Fibroblast of gingiva (primary cell): ENCODE measurements at places on chromosomes 12 and 14.

DNA sequence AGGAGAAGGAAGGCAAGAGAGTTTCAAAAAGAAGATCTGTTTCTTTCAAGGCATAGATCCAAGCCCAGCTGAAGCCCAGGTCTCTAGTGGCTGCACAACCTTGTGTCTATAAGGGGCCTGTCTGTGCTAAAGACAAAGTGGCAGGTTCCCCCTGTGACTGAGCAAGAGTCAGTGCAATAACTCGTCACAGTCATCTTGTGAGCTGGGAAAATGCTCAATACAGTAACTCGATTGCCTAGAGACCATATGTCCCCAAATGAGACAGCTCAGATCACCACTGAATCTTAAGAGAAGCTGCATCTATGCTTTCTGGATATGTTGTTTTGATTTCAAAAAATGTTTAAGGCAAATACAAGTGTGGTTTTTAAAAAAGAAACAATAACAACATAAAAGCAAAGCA is 24.2 kb downstream of the ST8SIA1 start:
- DNase-seq = no peak

- no peak for DNase-seq
These were observed 281.9 kb downstream of the DPF3 start for GRCh38 chr14:72612041-72612440.

DNA sequence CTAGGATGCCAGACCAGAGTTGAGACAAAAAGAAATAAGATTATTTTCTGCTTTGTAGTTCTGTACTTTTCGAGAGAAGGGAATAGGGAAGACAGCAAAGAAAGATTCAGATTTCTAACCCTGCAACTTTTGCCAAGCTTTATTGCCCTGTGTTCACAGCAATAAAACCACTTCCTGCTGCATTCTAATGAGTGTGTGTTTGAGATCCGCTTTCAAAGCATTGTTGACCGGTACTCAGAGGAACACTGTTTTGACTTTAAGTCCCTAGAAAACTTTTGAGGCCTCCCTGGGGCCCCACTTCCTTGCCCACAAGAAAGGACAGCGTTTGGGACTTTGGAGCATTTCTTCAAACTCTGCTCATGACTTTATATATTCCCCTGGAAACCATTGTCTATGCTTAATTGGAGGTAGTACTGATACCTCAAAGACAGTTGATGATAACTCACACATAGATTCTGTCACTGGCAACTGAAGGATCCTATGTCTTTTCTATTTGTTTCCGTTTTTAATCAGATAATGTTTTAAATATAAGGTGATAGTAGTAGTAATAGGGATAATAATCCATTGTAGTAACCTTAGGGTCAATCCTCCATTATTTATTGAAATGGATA is 1.3 kb downstream of the RNASE6 start:
- DNase-seq = no peak

GRCh38 chr12:132003846-132004245 is 54.1 kb downstream of the EP400 start:
- peak; percentile 24 for DNase-seq

- DNase-seq = no peak
These were observed 1.7 kb downstream of the KLHDC2 start for GRCh38 chr14:49769581-49770211.

- DNase-seq = no peak
These were observed 72.4 kb downstream of the ADGRD1 start for GRCh38 chr12:131025939-131026702.

DNA sequence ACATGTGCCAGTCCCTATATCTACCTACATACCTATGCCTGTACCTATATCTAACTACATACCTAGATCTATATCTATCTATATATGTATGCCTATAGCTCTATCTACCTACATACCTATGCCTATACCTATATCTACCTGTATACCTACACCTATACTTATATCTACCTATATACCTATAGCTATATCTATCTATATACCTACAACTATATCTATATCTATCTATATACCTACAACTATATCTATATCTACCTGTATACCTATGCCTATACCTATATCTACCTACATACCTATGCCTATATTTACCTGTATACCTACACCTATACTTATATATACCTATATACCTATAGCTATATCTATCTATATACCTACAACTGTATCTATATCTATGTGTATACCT is 56.6 kb downstream of the TBX3 start:
- no peak for DNase-seq

DNA sequence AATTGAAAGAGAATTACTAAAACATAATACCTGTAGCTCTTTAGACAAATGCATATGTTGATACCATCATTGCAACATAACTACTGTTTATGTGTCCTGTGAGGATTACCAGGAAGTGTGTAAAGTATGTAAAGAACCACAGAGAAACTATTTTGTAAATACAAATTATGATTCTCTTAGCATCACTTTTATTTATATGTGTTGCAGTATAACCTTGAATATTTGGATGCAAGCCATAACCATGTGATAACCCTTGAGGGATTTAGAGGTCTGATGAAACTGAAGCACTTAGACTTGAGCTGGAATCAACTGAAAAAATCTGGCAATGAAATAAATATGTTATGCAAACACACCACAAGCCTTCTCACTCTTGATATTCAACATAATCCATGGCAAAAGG is 77.5 kb downstream of the LRRC9 start:
- peak; percentile 29 for DNase-seq

GRCh38 chr14:61219256-61219655 is 61.9 kb downstream of the TMEM30B start:
- no peak for DNase-seq

GRCh38 chr12:11508699-11509098 is 113.3 kb upstream of the PRB2 start:
- DNase-seq = no peak

GRCh38 chr14:76867516-76868453 is 41.6 kb downstream of the LRRC74A start:
- no peak for DNase-seq

DNA sequence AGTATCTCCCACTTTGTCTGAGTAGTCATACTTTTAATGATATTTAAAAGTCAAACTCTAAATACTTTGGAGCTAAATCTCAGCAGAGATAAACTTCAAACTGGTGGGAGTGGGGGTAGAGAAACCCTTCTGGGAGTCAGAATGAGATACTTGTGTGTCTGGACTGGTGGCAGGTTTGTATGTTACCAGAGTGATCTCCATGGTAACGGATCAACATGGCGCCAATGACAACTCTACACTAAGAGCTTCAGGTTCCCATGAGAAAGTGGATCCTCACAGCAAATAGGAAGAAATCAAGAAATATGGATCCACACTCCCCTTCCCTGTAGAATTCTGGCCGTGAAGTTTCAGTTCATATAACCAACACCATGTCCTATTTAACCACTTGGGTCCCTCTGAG is 121.9 kb downstream of the ETV6 start:
- peak; percentile 15 for DNase-seq

- peak; percentile 47 for DNase-seq
These were observed 71.9 kb downstream of the CRACR2A start for GRCh38 chr12:3680919-3681594.

GRCh38 chr12:128155571-128155970 is 111.4 kb upstream of the TMEM132C start:
- DNase-seq = no peak

DNA sequence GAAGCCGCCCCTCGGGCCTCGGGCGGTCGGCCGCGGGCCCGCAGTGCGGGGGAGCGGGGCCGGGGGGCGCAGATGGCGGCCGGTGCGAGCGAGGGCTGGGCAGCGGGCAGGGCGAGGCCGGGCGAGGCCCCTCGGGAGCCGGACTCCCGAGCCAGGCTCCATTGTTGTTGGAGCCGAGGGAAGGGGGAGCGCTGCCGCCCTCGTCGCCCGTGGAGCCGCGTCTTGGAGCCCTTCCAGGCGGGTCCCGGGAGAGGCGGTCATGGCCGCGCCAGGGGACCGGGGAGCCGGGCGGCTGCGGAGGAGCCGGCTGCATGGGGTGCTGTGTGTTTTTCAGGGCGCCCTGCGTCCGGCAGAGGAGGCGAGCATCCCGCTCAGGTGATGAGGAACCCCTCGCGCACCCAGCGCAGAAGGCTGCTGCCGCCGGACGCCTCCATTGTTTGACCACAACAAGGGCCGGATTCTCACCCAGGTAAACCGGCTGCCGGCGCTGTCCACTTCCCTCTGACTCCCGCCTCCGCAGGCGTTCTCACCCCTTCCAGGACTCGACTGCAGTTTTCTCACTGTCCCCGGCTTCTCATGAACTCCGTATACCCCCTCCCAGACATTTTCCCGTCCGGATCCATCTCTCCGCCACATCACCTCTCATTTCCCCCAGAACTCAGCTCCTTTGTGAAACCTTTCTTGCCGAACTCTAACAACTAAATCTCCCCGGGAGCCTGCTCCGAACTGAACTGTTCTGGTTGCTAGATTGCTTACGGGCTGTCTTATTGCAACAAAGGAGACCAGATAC is 732 bp downstream of the ZNF664 start:
- no peak for DNase-seq

- no peak for DNase-seq
These were observed 1.8 kb downstream of the ZDHHC22 start for GRCh38 chr14:77139540-77140358.

GRCh38 chr12:123445388-123446332 is 9.2 kb upstream of the RILPL2 start:
- peak; percentile 84 for DNase-seq

- DNase-seq = no peak
These were observed 915.4 kb upstream of the FBXO33 start for GRCh38 chr14:40347675-40348074.

DNA sequence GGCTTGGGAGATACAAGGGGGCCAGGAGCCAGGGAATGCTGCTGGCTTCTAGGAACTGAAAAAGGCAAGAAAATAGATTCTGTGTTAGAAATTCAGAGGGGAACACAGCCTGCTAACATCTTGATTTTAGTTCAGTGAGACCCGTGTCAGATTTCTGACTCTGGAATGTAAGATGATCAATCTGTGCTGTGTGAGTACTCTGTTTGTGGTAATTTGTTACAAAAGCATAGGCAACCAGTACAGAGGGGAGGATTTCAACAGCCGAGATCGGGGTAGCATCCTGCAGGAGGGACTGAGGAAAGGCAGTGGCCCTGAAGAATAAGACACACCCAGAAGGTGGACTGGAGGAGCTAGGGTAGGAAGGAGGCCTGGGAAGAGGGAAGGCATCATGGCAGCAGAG is 410.0 kb upstream of the CCDC196 start:
- DNase-seq = no peak

- DNase-seq = no peak
These were observed 751.5 kb upstream of the ALG10B start for GRCh38 chr12:37565112-37565511.

DNA sequence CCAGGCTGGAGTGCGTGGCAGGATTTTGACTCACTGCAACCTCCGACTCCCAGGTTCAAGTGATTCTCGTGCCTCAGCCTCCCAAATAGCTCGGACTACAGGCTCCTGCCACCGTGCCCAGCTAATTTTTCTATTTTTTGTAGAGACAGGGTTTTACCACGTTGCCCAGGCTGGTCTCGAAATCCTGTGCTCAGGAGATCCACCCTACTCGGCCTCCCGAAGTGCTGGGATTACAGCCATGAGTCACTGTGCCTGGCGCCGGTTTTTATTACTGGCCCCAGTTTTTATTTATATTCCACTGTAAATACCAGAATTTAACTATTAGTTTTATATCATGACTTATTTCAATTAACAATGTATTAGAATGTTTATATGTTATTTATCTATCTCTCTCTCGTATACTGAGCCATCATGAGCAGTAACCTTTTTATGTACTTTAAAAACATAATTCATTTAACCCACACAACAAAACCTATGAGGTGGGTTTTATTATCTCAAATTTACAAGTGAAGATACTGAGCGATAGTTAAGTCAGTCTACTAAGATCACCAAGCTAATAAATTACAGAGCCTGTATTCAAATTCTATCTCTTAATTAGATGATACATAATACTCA is 47.8 kb downstream of the HECTD1 start:
- DNase-seq = peak; percentile 64

- no peak for DNase-seq
These were observed 113.7 kb downstream of the RGS6 start for GRCh38 chr14:72045885-72046284.
